ENCODE measurements at places on chromosomes 7 and 10. TPM values are rescaled to one million over a fixed set of nuclear protein-coding genes. Genes with fewer than 3 reads are reported as not detected.

- no peaks in the 10 kb centered on the region for H3K36me3 ChIP-seq
- H3K4me3 ChIP-seq: no peak overlapping the region
- H3K27ac ChIP-seq: no peak overlapping the region
- H3K4me1 ChIP-seq: no peaks in the 10 kb centered on the region
These were observed 280.6 kb upstream of the MEOX2 start for GRCh38 chr7:15967121-15967520.

- no peak overlapping the region for H3K27ac ChIP-seq
- no peak for DNase-seq
- H3K36me3 ChIP-seq: no peaks in the 10 kb centered on the region
- H3K4me3 ChIP-seq: no peak overlapping the region
- H3K27me3 ChIP-seq: peaks cover 16% of the 10 kb centered on the region
These were observed 53.7 kb upstream of the DPYSL4 start for GRCh38 chr10:132133005-132133404.

DNA sequence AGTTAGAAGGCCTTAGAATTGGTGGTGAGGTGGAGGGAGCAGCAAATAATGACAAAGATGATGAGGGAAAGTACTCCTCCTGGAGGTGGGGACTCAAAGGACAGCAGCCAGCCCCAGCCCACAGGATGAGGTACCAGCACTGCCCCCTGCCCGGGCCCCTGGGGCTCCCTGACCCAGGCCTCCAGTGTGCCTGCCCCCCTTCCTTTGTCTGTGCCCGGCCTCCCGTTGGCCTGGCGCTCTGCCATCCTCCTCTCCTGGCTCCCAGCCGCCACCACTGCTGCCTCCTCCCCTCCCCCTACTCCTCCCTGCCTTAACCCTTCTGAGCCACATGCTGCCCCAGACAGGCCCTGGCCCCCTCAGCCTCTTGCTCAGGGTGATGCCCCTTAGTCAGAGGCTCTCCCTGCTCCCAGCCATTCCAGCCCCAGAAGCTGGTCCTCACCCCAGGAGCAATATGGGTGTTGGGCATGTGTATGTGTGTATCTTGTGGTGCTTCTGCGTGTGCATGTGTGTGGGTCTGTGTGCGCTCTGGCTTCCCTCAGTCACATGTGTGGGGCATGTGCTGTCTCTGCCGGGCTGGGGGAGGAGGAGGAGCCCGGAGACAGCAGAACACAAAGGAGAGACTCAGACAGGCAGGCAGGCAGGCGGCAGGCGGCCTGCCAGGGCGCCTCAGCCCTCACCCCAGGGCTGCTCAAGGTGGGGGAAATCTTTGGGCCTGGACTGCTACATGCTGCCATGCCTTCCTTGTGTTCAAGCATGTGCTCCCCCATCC is 2.6 kb downstream of the LDB1 start:
- peaks cover 65% of the 10 kb centered on the region for H3K4me1 ChIP-seq
- peak overlapping the region; percentile 92 for H3K4me3 ChIP-seq
- no peaks in the 10 kb centered on the region for H3K27me3 ChIP-seq

DNA sequence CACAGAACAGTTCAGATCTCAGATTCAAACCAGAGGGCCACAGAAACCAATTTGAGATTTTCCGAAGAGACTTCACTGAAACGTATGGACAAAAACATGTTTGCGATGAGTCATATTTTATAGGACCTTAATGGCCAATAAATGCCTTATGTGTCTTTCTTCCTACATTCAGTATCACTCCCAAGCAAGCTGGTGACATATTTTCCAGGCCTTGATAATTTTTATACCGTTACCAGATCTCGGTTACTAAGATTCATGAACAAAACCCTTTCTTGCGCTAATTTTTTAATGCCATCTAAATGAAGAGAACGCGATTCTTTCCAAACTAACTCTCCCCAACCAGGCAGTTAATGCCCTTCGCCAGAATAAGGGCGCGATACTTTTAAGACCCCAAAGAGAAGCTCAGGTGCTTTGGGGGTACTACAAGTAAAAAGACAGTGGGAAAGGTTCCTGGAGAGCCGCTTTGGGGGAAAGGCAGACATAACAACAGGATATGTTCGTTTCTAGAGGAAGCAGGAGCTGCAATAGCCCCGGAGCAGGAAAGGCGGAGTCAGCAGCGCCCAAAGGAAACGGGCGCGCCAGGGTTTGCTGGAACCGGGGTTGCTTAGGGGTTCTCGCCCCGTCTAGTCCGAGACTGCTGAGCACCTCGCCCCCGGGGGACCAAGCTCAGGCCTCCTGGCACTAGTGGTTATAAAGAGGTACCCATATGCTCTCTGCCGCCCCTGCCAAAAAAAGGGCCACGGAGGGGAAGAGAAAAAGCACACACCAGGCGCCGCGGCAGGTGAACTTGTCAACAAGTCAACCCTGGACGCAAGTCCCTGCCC is 884 bp downstream of the ICA1 start:
- H3K36me3 ChIP-seq: no peaks in the 10 kb centered on the region
- peak overlapping the region; percentile 16 for H3K27ac ChIP-seq
- DNase-seq: peak; percentile 28
- H3K4me3 ChIP-seq: peak overlapping the region; percentile 73

GRCh38 chr7:118642396-118642795 is 417.9 kb downstream of the ANKRD7 start:
- no peaks in the 10 kb centered on the region for H3K4me1 ChIP-seq
- H3K27ac ChIP-seq: no peak overlapping the region
- no peak for DNase-seq
- no peaks in the 10 kb centered on the region for H3K27me3 ChIP-seq
- no peaks in the 10 kb centered on the region for H3K36me3 ChIP-seq

DNA sequence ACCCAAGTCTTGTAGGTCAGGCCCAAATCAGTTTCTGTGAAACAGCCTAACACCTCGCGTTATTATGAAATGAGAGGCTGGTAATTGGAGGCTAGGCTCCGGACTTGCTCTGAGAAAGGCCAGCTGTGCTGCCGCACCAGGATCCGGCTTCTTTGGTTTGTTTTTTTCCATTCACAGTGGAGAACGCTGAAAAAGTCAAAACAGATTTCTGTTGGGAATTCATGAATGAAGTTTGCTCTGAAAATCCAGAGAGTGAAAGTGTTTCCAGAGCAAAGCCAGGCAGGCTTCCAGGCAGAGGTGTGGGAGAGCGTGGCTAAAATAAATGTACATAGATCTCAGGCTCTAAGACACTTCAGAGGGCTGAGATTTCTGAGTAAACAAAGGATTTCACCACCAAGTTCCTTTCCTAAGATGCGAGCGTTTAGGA is 240.1 kb downstream of the TRIL start:
- H3K36me3 ChIP-seq: no peaks in the 10 kb centered on the region
- H3K4me3 ChIP-seq: no peak overlapping the region
- no peaks in the 10 kb centered on the region for H3K4me1 ChIP-seq
- no peak overlapping the region for H3K27ac ChIP-seq
- no peak for DNase-seq
- H3K27me3 ChIP-seq: no peaks in the 10 kb centered on the region

- peaks cover 33% of the 10 kb centered on the region for H3K4me1 ChIP-seq
- no peak overlapping the region for H3K4me3 ChIP-seq
- no peak overlapping the region for H3K27ac ChIP-seq
- H3K36me3 ChIP-seq: peaks cover 8% of the 10 kb centered on the region
- no peak for DNase-seq
These were observed 36.6 kb upstream of the SPOCK2 start for GRCh38 chr10:72124989-72125388.

DNA sequence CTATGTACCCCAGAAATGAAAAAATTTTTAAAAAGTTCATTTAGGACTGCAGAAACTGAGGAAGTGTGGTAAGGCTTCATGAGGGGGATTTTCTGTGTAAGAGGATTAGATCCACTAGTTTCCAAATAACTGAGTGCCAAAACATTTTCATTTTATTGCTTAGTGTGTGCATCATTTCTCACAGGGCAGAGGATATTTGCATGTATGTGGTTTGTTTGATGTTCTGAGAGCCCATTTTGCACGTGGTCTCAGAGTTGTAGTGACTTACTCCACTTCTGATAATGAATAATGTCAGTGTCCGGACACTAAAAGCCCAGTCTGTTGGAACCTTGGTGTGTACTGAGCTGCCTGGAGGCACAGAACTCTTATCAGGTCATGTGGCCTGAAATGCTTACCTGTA is 299.9 kb downstream of the AUTS2 start:
- H3K4me1 ChIP-seq: no peaks in the 10 kb centered on the region
- DNase-seq: no peak
- no peaks in the 10 kb centered on the region for H3K27me3 ChIP-seq
- no peak overlapping the region for H3K27ac ChIP-seq
- H3K36me3 ChIP-seq: no peaks in the 10 kb centered on the region

DNA sequence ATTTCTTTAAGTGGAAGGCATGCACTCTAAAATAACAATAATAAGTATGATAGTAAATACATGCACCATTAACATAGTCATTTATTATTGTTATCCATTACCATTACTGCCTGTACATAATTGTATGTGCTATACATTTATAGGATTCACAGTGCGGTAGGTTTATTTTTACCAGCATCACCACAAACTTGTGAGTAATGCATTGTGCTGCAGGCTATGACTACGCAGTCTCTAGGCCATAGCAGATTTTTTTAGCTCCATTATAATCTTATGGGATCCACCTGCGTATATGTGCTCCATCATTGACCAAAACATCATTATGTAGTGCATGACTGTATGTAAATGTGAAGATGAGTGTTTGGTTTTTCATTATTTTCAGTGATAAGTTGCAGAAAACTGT is 160.0 kb downstream of the LRRC4 start:
- DNase-seq: no peak
- H3K27ac ChIP-seq: no peak overlapping the region
- H3K36me3 ChIP-seq: peaks cover 18% of the 10 kb centered on the region

DNA sequence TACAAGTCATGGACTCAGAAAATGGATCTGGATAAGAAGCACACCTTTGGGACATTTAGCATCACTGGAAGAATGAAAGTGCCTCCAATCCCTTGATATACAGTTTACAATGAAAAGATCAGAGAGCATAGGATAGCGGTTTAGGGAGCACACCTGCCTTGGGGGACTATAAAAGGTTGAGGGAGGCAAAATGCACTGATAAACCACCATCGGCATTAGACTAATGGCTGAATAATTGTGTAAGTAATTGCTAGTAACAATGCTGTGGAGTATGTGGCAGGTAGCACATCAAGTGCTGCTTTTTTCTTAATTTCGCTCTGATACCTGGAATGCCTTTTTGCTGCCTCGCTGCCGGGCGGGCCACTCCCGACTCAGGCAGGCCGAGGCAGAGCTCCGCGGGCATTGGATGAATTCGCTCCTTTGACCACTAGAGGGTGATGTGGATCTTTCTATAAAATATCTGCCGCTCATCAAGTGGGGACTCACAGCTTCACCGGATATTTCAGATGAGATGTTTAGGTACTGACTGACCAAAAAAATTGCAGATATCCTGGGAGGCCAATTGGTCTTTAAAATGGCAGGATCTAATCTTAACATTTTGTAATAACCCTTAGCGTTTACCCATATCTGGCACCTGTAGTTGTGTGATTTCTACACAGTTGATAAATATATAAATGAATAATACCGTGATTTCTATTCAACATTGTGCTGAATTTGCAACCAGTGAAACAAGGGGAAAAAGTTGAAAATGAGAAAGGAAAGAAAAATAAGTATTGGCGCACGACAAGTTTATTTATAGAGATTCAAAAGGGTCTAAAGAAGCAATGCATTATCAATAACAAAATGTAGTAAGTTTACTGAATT is 116.8 kb upstream of the PRSS1 start:
- no peak overlapping the region for H3K4me3 ChIP-seq
- H3K27ac ChIP-seq: no peak overlapping the region
- peaks cover 3% of the 10 kb centered on the region for H3K4me1 ChIP-seq

DNA sequence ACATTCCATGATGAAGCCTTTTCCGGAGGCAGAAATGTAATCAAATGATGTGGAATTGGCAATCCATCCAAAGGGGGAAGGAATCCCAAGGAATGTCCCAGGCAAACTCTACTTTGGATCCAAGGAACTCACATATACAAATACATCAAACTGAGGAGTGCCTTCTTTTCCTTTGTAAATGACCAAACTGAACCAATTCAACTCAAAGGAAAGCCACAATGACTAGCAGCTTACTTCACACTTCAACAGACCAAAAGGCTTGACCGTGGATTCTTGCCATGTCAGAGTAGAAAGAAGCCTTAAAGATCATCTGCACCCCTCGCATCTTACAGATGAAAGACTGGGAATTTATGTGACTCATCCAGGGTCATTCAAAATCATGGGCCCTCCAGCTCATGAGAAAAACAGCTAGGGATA is 79.7 kb upstream of the MACROH2A2 start:
- H3K27me3 ChIP-seq: peaks cover 24% of the 10 kb centered on the region
- DNase-seq: no peak
- H3K36me3 ChIP-seq: no peaks in the 10 kb centered on the region
- H3K4me3 ChIP-seq: no peak overlapping the region
- no peaks in the 10 kb centered on the region for H3K4me1 ChIP-seq
- H3K27ac ChIP-seq: no peak overlapping the region

DNA sequence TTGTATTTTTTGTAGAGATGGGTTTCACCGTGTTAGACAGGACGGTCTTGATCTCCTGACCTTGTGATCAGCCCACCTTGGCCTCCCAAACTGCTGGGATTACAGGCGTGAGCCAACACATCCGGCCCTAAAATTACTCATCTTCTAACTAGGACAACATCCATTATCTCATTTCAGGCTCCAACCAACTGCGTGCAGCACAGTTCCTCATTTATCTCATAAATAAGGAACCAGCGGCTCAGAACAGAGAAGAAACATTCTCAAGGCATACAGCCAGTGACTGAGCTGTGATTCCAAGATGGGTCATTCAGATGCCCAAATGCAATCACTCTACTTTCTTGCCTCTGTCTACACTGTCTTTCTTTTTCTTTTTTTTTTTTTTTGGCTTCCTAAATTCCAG is 356.1 kb downstream of the ELMO1 start:
- H3K27me3 ChIP-seq: no peaks in the 10 kb centered on the region
- no peak overlapping the region for H3K27ac ChIP-seq
- no peak for DNase-seq
- H3K36me3 ChIP-seq: peaks cover 60% of the 10 kb centered on the region
- peaks cover 15% of the 10 kb centered on the region for H3K4me1 ChIP-seq

DNA sequence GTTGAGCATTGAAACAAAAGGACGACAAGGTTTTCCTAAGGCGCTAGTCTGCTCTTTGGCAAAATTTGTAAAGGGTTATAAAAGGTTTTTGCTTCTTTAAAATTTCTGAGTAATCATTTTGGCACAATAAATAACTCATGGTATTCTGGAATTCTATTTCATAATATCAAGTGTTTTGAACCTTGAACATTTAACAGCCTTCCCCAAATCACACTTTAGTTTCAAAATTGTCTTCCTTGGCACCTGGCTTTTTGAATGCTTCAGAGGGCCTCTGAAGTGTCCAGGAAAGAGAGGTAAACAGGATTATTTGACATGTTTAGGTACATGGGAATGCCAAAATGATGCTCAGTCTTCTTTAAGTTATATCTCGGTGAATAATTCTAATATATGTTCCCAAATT is 220.8 kb downstream of the PHF14 start:
- no peak overlapping the region for H3K4me3 ChIP-seq
- H3K36me3 ChIP-seq: no peaks in the 10 kb centered on the region
- H3K4me1 ChIP-seq: peaks cover 8% of the 10 kb centered on the region
- DNase-seq: no peak
- no peak overlapping the region for H3K27ac ChIP-seq
- H3K27me3 ChIP-seq: peaks cover 6% of the 10 kb centered on the region

The LIPN gene
- total RNA-seq: not detected

The TEX47 gene
- total RNA-seq: not detected

The C7orf57 gene
- 0.71 TPM for total RNA-seq

The RASA4B gene
- total RNA-seq: 10.2 TPM
